CD4-positive, alpha-beta T cell (primary cell): ENCODE measurements at places on chromosomes 5 and 9.
A peak's percentile ranks its signal among the peaks of the same experiment; 100 is the strongest.

DNA sequence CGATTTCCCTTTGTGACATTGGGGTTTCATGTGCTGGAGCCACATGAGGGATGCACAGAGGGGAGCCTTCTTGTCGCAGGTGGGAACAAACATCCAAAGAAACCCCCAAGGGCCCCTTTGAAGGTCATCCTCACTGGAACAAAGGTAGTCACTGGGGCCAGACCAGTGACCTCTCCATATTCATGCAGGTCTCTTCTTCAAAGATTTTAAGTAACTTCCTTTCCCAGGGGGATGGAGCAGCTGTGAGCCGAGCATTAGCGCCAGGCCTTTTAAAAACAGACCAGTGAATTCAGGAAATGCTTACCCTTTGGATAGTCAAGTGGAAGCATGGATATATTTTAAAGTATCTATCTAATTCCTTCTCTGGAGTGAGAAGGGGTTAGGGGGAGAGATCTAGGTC, 33.0 kb downstream of the DAPK1 start:
- DNase-seq = no peak

- no peak for DNase-seq
Measured at GRCh38 chr9:35026671-35027070, 37.1 kb downstream of the DNAJB5 start.

GRCh38 chr9:36461323-36461722, 61.3 kb upstream of the RNF38 start:
- no peak for DNase-seq

DNA sequence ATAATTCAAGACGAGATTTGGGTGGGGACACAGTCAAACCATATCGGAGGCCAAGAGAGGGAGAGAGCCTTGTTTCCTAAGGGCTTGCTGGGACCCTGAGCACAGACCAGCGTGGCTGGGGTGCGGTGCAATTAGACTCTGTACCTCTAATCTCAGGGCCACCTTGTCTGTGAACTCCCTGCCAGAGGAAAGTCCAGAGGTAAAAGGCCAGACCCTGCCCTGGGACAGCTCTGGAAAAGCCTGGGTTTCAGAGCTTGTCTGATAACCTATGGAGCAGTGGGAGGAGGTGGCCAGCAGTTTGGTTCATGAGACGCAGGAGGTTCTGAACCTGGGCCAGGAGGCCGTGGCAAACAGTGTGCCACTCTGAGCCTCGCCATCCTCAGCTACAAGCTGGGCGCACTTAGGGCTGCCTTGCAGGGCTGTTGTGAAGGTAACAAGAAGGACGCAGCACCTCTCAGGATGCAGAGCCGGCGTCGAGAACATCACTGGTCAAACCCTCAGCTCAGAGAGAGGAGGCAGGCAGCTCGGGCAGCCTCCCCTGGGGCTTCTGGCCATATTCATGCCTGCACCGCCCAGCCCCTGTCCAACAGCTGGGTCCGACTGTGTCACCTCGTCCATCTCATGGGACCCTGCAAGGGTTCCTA, 4.8 kb upstream of the DOLPP1 start:
- no peak for DNase-seq

DNA sequence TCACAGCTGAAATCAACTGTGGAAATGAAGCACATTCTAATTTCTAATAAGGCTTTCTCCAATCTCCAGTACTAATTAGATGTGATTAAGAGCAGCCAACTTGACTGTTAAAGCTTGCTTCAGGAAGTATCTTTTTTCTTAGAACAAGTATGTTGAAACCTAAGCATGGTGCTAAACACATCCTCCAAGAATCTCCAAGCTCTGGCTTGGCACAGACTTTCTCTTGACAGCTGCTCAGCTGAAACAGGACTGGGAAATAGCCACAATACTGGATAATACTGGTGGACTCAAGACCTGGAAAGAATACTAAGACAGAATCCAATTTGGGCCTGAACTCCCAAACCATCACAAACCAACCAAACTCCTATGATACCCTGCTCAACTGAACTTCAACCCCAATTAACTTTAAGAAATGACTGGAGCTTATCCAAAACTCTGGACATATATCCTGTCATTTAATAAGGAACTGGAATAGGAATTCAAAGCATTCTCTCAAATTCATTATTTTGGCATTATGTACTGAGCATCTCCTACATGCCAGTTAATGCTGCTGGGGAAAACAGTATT, 16.2 kb downstream of the PRKAA1 start:
- no peak for DNase-seq

DNA sequence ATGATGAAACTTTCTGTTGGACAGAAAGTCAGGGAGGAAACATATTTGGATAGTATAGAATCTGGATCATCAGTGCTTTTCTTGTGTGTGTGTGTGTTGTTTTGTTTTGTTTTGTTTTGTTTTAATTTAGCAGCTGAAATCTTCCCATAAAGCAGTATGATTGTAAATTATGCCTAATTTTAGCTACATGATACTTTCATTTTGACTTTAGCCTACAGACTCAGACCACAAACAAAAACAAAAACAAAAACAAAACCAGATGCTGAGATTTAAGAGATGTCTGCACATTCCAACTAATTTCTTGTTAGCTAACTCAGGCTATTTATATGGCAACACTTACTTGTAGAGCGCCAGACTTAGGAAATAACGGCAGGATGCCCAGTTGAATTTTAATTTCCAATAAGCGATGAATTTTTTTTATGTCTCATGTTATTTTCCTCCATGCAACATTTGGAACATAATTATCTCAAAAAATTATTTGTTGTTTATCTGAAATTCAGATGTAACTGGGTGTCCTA, 119.5 kb upstream of the TRPC7 start:
- no peak for DNase-seq

DNA sequence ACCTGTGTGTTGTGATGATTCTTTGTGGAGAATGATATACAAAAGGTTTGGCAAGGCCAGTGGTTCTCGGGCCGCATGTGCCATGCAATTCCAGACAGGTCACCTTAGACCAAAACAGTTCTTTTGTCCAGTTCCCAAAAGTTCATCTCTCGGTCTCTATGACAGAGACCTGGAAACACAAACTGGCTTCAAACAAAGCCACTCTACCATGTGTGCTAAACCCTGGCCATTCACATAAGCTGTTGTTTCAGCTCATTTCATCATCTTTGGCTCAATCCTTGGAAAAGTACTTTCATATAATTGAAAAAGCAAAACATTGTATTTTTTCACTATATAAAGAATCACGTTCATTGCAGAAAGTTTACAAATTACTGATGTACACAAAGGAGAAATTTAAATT, 210.5 kb upstream of the SEMA6A start:
- DNase-seq = no peak

GRCh38 chr9:28007097-28007817, 434.0 kb upstream of the C9orf72 start:
- no peak for DNase-seq

DNA sequence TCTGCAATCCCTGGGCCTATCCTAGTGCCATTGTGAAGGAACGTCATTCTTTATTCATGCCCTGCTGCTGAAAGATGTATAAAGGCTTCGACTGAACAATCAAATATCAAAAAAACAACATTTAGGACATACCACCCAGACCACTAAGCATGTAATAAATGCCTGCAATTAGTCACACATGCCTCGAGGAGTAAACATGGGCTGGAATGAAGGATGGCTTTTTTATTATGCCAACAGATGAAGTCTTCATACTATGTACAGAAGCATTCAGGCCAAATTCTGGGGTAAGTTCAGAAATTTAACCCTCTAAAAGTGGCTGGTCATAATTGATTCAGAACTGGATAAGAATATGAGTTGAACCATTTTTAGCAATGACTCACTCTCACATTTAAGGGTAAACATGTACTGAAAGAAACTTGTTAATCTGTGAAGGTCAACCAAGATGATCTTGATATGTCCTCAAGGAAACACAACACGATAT, 38.1 kb downstream of the FAM240B start:
- DNase-seq = no peak

DNA sequence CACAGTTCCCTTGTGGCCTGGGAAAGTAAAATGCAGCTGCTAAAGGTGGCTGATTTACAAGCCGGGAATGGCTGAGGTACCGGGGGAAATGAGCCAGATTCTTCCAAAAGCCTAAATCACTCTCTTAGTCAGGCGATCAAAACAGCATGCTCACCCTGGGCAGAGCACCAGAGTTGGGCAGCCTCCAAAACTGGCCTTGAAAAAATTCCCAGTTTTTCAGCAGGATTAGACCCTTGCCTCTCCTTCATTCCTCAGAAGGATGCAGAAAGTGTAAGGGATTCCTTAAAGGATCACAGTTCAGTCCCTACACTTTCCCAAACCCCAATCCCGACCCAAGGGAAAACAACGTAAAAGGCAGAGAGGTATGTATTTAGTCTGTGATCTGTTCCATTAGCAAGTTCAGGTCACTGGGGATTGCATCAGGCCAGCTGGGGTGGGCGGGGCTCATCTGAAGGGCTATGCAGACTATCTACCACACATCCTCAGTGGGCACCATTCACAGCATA, 16.9 kb downstream of the TMEM174 start:
- DNase-seq = no peak

GRCh38 chr5:94433397-94434163, 184.8 kb downstream of the KIAA0825 start:
- DNase-seq = no peak

DNA sequence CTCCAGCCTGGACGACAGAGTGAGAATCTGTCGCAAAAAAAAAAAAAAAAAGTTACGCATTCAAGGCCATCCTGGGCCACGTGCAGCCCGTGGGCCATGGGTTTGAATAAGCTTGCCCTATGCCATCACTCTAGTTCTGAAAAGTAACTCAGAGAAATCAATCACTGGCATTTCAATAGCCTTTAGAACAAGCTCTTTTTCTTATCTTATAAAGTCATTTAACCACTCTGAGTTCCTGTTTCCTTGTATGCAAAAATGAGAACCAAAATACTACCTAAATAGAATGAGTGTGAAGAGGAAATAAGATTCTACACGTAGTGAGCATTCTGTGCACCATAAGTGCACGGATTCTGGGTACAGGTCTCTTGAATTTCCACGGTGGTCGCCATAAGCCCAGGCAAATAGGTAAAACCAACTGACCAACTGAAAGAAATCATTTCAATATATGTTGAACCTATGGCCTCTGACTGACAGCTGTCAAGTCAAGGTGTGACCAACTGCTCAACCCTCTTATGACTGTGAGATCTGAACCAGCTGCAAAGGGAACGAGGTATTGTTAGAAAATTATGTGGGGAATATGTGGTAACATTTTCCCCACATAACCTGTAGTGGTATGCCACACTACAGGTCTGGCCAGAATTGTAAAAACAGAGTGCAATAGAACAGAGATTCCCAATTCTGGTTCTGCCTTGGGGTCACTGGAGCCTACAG, 143.9 kb upstream of the LHFPL2 start:
- no peak for DNase-seq

- DNase-seq = no peak
Measured at GRCh38 chr5:13990896-13991295, 46.4 kb upstream of the DNAH5 start.

DNA sequence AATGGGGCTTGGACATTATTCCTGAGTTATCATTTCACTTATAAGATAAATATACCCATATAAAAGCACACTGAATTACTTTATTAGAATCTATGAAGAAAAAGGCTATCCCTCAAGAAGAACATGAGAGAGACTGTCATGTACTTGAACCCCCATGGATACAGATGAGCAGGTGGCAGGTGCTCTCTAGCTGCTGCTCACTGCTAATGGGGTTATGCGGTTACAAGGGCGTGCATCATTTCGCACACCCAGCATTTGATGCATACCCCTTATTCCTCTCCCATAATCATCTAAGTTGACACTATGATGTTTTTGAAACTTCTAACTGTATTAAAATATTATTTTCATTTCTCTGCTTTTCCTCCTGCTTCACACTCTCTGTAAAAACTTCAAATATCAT, 16.4 kb downstream of the ITK start:
- peak; percentile 49 for DNase-seq

GRCh38 chr5:91898019-91898418, 514.9 kb upstream of the ARRDC3 start:
- no peak for DNase-seq

GRCh38 chr5:144333336-144333920, 162.8 kb downstream of the KCTD16 start:
- DNase-seq = no peak

DNA sequence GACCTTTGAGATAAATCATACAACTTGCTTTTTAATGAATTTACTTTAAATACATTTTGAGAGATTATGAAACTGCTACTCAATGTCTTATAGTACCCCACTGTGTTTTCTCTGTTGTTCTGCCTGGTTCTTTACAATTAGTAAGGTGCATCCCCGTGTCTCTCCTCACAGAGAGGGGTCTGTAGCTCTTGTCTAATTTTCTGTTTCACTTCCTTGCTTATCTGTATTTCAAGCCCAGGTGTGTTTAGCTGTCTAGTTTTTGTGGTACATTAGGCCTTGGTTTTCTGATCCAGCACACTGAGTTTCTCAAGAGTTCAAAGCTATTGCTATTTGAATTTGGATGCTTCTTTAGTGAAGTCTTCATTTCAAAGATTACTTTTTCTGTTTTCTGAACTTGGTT, 105.1 kb downstream of the MAST4 start:
- DNase-seq = no peak

- no peak for DNase-seq
Measured at GRCh38 chr5:137847687-137848086, 20.0 kb upstream of the MYOT start.

DNA sequence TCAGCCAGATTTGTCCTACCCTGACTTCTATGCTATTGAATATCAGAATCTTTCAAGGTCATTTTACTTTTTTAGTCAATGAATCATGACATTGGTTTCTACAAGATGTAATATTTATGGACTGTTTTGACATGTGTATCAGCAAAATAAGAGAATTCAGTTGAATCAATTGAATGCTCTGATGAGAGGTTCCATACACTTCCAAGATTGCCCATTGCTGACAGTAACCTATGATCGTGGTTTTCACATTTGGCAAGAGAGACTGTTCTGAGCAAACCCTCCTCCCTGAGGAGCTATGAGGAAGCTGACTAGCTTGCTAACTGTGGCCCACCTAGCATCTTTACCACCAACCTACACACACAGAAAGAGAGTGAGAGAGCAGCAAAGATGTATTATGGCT, 56.7 kb upstream of the FST start:
- no peak for DNase-seq

DNA sequence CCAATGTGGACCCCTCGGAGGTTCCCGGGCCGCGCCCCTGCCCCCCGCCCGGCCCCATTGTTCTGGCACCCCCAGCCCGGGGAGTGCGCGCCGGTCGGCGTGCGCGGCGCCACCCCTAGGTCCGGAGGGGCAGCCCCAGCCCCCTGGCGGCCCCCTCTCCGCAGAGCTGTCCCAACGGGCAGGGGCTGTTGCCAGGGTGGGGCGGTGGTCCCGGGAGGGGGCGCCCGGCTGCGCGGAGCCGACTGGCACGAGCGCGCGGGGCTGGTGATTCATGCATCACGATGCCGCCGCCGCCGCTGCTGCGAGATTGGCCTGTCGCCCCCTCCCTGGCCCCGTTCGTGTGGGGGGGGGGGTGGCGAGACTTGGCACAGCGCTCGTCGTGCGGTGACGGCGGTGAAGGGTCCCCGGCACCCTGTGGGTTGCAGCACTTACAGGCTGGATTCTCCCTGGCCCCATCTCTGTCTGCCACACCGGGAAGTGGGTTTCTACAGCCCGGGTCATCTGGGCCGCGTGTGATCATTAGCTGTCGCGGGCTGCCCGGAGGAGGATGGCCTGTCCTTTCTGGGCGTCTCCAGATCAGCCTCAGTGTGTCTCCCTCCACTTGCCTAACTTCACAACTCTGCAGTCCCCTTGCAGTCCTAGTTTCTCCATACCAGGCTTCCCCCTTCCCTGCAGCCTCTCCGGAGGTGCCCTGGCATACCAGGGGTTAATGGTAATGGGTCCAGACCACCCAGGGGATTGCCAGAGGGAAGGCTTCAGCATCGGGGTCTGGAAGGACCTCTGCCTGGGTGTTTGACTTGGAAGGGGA, 858 bp downstream of the NCS1 start:
- peak; percentile 54 for DNase-seq

- DNase-seq = no peak
Measured at GRCh38 chr9:132082188-132082587, 2.5 kb upstream of the MED27 start.
